Immature natural killer cell (primary cell): ENCODE measurements at places on chromosomes 16 and 17.

- no peaks in the 10 kb centered on the region for H3K36me3 ChIP-seq
- H3K4me1 ChIP-seq = peaks cover 5% of the 10 kb centered on the region
- no peak overlapping the region for H3K4me3 ChIP-seq
- DNase-seq = no peak
These were observed 180.6 kb downstream of the COPRS start for GRCh38 chr17:31678431-31678830.

DNA sequence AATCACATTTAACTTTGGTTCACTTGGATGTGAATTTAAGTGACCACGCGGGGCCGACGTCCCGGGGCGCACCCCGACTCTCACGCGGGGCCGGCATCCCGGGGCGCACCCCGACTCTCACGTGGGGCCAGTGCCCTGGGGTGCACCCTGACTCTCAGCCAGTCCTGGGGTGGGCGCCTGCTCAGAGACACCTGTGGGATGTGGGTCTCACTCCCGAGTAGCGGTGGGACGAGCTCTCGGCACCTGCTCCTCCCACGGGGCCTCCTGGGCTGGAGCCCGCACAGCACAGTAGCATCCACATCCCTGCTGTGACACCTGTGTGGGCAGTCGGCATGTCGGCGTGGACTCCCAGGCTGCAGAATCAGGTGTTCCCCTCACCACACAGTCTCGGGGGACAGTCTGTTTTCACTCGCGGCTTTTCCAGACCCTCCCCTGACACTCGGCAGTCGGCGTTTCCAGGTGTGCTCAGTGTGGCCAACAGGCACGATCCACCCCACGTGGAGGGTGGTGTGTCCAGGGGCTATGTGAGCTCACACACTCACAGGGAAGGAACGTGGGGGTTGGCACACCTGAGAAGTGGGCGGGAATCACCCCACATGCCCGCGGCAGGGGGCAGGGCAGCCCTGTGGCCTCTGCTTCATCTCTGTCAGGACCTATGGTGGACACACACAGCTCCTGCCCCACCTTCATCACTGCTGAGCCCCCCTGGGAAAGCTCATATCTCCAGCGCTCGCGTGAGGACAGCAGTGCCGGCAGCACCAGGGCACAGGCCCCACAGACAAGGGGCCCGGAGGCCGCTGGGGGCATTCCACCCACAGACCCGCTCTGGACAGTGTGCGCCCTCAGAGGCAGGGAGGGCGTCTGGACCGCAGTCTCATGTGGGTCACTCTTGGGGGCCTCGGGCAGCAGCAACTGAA lies 51.8 kb downstream of the LMF1 start:
- H3K27ac ChIP-seq = no peak overlapping the region
- no peaks in the 10 kb centered on the region for H3K27me3 ChIP-seq
- H3K36me3 ChIP-seq = peaks cover 15% of the 10 kb centered on the region
- no peaks in the 10 kb centered on the region for H3K4me1 ChIP-seq
- no peak for DNase-seq

GRCh38 chr17:63442074-63442473 lies 4.0 kb downstream of the CYB561 start:
- H3K27ac ChIP-seq = peak overlapping the region; percentile 93
- H3K4me1 ChIP-seq = peaks cover 39% of the 10 kb centered on the region
- no peak for DNase-seq
- no peak overlapping the region for H3K4me3 ChIP-seq

DNA sequence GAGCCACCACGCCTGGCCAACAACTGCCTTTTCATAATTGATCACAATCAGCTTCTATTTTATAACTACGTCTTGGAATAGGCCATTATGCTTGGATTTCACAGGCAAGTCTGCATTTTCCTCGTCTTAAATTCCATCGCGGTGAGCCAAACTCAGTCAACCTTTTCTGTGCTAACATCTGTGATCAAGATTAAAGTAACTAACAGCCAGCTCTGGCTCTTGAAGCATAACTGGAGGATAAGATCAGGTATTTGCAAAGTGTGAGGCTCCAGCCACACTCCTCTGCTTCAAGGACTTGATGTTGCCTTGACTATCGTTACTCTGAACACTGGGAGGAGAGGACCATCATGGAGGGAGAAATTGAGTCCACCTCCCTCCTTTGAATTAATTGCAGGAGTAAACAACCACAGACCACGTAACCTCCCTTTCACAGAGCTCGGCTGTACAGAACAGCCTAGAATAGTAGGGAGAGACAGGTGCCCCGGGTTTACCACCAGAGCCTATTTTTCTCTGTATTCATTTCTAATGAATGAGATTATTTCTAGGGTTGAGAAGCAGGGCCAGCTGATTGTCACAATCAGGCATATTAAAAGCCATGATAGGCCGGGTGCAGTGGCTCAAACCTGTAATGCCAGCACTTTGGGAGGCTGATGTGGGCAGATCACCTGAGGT lies 143.0 kb downstream of the XYLT1 start:
- H3K4me1 ChIP-seq = peaks cover 51% of the 10 kb centered on the region
- H3K4me3 ChIP-seq = no peak overlapping the region
- H3K27ac ChIP-seq = no peak overlapping the region
- no peaks in the 10 kb centered on the region for H3K36me3 ChIP-seq
- peaks cover 3% of the 10 kb centered on the region for H3K27me3 ChIP-seq

- no peaks in the 10 kb centered on the region for H3K36me3 ChIP-seq
- H3K4me3 ChIP-seq = peak overlapping the region; percentile 15
- H3K27ac ChIP-seq = no peak overlapping the region
- H3K4me1 ChIP-seq = peaks cover 87% of the 10 kb centered on the region
- H3K27me3 ChIP-seq = no peaks in the 10 kb centered on the region
These were observed 55.3 kb downstream of the USP10 start for GRCh38 chr16:84754956-84755672.

DNA sequence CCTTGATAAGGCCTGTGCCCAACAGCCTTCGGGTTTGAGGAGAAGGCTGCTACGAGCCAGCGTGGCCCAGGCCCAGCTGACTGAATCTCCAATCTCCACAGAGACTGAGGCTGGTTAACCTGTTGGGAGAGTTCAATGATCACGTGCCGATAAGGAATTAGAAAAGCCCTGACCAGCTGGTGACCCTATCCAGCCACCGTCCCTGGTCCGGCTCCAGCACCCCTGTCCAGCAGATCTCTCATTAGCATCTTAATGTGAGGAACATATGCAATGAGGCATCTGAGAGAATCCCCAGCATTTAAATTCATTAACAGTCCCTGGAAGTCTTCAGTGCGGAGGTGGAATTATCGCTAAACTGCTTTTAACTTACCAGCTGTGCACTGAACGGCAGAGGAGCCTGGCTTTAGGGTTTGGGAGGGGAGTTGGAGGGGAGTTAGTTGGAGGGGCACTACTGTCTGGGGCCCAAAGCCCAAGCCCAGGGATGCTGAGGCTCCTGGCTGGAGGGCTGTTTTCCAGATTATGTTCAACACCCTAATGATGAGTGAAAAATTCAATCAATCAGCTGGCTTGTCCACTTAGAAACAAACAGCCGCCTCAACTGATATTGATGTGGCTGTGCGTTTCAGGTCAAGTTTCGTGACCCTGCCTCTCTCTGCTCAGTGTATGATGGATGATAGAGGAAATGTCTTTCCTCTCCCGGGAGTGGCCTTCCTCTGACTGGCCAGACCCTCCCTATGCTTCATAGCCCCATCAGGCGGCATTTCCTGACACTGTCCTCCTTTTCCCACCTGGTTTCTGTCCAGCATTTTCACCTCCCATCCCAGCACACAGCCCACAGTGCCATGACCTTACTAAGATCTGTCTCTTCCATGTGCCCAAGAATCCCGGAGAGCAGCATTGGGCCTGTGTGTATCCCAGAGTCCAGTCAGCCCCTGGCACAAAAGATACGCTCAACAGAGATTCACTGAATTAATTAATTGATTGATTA lies 184.5 kb downstream of the CCT6B start:
- no peaks in the 10 kb centered on the region for H3K4me1 ChIP-seq
- no peak for DNase-seq
- H3K27me3 ChIP-seq = peaks cover 12% of the 10 kb centered on the region
- no peak overlapping the region for H3K4me3 ChIP-seq

GRCh38 chr16:27819881-27820610 lies 243.5 kb downstream of the GSG1L start:
- no peaks in the 10 kb centered on the region for H3K4me1 ChIP-seq
- H3K27me3 ChIP-seq = peaks cover 7% of the 10 kb centered on the region
- H3K4me3 ChIP-seq = no peak overlapping the region
- H3K36me3 ChIP-seq = no peaks in the 10 kb centered on the region
- H3K27ac ChIP-seq = no peak overlapping the region

DNA sequence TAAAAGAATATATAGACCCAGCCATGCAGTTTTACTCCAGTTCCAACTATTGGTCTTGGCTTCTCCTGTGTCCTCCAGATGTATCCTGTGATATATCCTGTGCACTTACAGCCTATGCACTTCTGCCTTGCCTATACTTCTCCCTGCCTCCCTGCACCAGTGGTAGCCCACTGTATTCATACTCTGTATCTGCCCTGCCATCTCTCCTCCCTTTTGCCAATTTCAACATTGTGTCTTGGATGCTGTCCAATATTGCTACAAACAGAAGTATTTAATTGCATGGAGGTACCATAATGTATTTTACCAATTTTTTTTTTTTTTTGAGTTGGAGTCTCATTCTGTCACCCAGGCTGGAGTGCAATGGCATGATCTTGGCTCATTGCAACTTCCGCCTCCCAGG lies 242.7 kb downstream of the HAPSTR1 start:
- no peak for DNase-seq
- no peaks in the 10 kb centered on the region for H3K36me3 ChIP-seq
- no peak overlapping the region for H3K27ac ChIP-seq

GRCh38 chr17:37384560-37385149 lies 8.9 kb downstream of the C17orf78 start:
- H3K4me1 ChIP-seq = no peaks in the 10 kb centered on the region
- H3K27ac ChIP-seq = no peak overlapping the region
- no peaks in the 10 kb centered on the region for H3K27me3 ChIP-seq
